CD8-positive, alpha-beta memory T cell (primary cell): ENCODE measurements at places on chromosomes 13 and 19. TPM values are rescaled to one million over a fixed set of nuclear protein-coding genes. Genes with fewer than 3 reads are reported as not detected.

GRCh38 chr19:9847087-9847671 lies 12.1 kb downstream of the PIN1 start:
- DNase-seq, result no peak

DNA sequence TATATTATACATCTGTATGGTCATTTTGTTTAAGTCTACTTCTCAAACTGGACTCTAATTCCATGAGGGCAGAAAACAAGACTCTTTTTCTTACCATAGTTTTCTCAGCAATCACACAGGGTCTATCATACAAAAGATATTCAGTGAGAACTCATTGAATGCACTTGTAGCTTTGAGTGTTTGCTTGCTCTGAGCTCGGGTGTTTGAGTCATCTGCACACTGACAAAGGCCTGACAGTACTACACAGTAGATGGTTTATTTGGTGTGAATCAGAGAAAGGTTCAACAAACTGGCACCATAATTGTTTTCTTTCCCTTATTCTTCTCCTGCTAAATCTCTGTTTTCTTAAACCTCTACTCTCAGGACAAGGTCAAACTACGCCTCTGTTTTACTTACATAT lies 586.4 kb downstream of the LMO7 start:
- no peak for DNase-seq

DNA sequence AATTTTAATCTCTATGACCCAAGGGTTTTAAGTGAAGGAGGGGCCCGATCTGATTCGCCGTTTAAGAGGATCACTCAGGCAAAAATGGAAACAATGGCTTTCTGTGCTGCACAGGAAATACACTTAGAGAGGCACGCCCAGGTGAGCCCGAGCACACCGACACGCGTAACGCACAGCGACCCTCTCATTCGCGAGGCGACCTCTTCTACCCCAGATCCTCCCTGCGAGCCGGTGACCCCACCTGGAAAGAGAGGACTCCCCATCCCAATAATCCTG lies 216 bp downstream of the SH2D3A start:
- DNase-seq, result no peak

DNA sequence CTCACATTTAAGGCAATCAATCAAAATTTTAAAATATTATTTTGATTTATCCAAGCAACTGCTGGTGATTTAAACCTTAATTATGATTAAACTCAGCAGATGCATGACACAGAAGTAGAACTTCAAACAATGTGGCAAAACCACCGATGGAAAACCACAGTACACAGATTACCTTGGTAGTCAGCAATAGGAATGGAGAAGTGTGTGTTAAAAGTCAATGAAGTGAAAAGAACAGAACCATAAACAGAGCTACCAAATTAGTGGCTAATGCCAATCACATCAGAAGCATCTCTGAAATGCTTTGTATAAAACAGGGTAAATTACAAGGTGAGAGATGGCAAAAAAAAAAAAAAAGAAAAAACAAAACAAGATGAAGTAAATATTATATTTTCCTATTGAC lies 31.2 kb downstream of the KATNAL1 start:
- no peak for DNase-seq

Gene LRP3
- total RNA-seq, result 0.24 TPM

DNA sequence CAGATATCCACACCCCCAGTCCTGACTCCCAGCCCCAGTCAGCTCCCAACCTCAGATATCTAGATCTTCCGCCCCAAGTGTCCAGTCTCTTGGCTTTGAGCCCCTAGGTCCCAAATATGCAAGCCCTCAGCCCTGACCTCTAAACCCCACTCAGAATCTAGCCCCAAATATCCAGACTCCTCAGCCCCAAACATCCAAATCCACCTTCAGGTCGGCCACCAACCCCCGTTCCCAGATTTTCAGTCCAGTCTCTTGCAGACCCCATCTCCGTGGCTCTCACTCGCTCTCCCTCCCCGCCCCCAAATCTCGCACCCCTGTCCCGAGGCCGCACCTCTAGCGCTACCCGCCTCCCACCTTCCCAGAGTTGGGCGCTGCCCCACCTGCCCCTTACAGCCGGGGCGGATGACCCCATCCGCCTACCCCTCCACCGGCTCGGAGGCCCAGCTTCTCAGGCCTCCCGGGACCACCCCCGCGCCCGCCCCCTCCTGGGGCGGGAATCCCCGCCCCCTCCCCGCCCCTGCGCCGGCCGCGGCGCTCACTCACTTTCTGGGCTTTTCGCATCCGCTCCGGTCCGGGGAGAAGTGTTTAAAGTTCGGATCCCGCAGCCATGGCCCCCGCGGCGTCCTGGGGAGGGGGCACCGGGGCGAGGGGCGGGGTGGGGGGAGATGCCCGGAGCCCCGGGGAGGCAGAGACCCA lies 604 bp downstream of the ERFL start:
- DNase-seq, result no peak

Gene NDUFB7
- total RNA-seq, result 126 TPM

Gene SIGLEC8
- not detected for total RNA-seq

- DNase-seq, result no peak
Observed at GRCh38 chr13:100650326-100650725, 24.3 kb downstream of the TMTC4 start.

Gene TGFBR3L
- total RNA-seq, result 7.7 TPM

Gene RASAL3
- 120 TPM for total RNA-seq

Gene ASPDH
- total RNA-seq, result not detected

Gene IGFL2
- not detected for total RNA-seq

GRCh38 chr13:46523972-46524752 lies 28.8 kb upstream of the LRCH1 start:
- DNase-seq, result no peak
